GM12865 (cell line): ENCODE measurements at places on chromosomes 6 and 20.

- peak; percentile 18 for DNase-seq
Observed at GRCh38 chr6:128574402-128574801, 54.0 kb upstream of the PTPRK start.

DNA sequence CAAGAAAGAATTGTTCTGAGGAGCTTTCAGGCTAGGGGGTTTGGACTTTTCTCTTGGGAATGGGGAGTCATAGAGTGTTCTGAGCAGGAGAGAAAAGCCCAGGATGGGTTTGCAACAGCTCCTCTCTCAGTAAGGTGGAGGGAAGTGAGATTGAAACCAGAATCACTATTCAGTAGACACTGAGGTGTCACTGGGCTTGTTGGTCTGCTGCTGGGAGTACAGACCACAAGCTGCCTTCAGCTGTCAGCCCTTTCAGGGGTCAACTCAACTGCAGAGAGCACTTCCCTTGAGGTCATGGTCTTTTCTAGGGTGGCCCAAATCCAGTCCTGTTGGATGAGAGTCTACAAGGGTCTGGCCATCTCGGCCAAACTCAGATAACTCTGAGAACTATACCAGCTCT lies 12.9 kb upstream of the FOXA2 start:
- peak; percentile 53 for DNase-seq

- DNase-seq, result no peak
Observed at GRCh38 chr6:138856654-138857053, 60.8 kb downstream of the ECT2L start.

GRCh38 chr6:47196113-47196512 lies 113.6 kb downstream of the TNFRSF21 start:
- no peak for DNase-seq

- no peak for DNase-seq
Observed at GRCh38 chr6:138222901-138223546, 4.7 kb upstream of the PBOV1 start.

DNA sequence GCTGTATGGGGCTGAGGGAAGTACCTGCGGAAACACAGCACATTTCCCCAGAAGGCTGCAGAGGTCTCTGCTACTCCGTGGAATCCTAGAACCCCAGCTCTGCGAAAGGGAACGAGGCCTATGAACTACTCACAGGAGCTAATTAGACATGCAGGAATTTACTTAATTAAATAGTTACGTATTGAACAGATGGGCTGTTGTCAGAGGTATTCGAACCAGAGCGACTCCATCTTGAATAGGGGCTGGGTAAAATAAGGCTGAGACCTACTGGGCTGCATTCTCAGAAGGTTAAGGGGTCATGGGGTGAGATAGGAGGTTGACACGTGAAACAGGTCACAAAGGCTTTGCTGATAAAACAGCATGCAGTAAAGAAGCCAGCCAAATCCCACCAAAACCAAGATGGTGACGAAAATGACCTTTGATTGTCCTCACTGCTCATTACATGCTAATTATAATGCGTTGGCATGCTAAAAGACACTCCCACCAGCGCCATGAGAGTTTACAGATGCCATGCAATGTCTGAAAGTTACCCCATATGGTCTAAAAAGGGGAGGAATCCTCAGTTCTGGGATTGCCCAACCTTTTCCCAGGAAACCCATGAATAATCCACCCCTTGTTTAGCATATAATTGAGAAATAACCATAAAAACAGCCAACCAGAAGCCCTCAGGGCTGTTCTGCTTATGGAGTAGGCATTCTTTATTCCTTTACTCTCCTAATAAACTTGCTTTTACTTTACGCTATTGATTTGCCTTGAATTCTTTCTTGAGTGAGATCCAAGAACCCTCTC lies 14.7 kb upstream of the SSTR4 start:
- no peak for DNase-seq

DNA sequence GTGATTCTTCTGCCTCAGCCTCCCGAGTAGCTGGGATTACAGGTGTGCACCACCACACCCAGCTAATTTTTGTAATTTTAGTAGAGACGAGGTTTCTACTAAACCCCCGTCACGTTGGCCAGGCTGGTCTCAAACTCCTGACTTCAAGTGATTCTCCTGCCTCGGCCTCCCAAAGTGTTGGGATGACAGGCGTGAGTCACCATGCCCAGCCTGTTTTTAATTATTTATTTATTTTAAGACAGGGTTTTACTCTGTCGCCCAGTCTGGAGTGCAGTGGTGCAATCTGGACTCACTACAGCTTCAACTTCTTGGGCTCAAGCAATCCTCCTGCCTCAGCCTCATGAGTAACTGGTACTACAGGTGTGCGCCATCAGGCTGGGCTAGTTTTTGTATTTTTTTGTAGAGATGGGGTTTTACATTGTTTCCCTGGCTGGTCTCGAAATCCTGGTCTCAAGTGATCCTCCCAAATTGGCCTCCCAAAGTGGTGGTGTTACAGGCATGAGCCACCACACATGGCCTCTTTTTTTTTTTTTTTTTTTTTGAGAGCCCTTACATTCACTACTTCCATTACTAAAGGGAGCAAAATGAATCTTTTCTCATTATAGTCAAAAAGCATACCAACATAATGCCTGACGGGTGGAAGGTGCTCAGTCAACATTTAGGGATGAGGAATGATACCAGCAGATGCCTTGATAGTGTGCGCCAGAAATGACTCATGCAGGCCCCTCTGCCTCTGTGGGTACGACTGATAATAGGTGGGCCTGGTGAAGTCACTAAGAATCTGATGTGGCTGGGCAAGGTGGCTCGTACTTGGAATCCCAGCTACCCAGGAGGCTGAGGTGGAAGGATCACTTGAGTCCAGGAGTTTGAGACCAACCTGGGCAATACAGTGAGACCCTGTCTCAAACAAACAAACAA lies 17.8 kb upstream of the RALGAPB start:
- no peak for DNase-seq

- no peak for DNase-seq
Observed at GRCh38 chr20:25464501-25465242, 57.2 kb downstream of the GINS1 start.

DNA sequence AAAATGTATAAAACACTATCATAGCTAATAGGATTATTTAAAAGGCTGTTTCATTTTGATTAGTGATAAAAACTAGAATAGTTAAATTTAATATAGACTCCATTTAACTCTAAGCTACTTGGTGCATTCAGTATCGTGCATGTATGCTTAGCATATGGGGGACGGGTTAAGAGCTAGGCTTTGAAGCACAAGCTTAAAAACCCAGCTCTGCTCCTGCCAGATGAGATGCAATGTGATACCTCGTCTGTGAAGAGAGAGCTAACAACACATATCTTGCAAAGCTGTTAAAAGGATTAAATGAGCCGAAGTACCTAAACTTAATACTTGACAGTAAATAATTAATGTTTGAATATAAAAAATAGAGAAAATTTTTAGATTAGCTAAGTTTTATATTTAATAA lies 42.2 kb downstream of the DTNBP1 start:
- DNase-seq, result no peak

GRCh38 chr6:67431076-67431475 lies 1204.0 kb upstream of the ADGRB3 start:
- no peak for DNase-seq

DNA sequence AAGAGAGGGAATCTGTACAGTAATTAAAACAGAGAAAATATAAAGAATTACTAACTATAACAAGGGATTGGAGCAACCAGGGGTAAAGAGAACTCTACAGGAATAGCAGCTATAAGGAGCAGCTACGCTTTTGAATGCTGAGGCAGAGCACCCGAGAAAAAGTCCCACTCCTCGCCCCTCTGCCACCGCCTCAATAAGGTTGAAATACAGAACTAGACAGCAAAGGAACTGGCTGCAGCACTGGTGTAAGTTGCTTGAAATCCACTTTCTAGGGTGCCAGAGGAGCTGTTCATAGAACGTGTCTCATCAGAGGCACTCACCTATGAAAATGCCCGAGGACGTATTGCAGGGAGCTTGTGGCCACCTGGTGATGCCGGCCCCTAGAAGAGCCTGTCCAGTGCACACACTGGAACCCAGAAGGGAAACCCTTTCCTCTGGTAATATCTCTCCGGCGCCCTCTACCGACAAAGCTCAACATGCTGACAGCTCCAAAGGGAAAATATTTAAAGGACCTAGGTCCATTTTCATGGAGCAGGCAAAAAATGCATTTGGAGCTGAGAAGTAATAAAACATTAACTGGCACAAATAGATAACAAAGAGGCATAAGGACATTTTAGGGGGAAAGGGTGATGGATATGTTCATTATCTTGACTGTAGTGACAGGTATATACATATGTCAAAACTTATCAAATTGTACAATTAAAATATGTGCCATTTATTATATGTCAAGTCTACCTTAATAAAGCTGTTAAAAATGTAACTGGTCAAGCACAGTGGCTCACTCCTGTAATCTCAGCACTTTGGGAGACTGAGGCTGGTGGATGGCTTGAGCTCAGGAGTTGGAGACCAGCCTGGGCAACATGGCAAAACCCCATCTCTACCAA lies 137.4 kb upstream of the HDAC2 start:
- peak; percentile 66 for DNase-seq

- no peak for DNase-seq
Observed at GRCh38 chr6:169449221-169449620, 195.6 kb upstream of the THBS2 start.

DNA sequence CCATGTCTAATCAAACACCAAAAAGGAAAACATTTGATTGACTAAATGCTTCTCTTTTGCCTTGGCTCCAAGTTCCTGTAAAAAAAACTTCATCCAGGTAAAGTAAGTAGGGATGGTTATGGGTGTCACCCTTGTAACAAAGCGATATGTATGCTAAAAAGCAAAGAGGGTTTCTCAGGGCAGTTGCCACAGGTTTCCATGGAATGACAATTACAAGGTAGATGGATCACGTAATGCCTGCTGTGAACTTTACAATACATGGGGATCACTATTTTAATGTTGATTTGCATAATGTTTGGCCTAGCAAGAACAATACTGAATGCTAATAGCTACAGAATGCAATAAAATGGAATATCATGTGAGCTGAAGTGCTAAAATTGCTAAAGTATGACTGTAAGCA lies 2.9 kb upstream of the BMP2 start:
- no peak for DNase-seq

- DNase-seq, result no peak
Observed at GRCh38 chr6:93266116-93266817, 153.1 kb downstream of the EPHA7 start.

- no peak for DNase-seq
Observed at GRCh38 chr20:47419953-47420514, 63.5 kb upstream of the ZMYND8 start.

GRCh38 chr20:34982270-34983088 lies 26.8 kb downstream of the MYH7B start:
- no peak for DNase-seq

- peak; percentile 70 for DNase-seq
Observed at GRCh38 chr20:41306061-41306727, 11.3 kb downstream of the ZHX3 start.

DNA sequence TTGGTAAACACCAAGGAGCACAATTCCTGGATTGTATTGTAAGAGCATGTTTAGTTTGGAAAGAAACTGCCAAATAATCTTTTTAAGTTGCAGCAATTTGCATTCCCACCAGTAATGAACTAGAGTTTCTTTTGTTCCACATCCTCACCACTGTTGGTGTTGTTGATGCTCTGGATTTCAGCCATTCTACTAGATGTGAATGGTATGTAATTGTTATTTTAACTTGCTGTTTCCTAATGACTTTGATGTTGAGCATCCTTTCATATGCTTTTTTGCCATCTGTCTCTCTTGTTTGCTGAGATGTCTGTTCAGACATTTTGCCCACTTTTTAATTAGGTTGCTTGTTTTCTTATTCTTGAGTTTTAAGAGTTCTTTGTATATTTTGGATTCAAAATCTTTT lies 1654.1 kb downstream of the GRIK2 start:
- no peak for DNase-seq

DNA sequence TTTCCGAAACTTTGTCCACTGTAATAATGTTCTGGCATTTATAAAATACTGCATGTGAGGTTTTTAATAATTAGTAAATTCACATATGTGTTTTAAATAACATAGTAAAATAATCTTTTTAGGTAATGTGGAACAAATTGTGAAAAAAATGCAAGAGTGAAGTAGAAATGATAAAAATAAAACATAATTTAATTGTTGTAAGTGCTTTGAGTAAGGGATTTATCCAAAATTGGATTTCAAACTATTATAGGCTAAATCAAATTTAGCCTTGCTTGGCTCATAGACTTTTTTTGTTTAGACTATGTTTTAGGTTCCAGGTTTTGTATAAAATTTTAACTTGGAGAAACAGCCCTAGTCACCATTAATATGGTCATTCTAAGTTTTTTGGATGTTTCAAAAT lies 1029.5 kb downstream of the PHF3 start:
- DNase-seq, result no peak

GRCh38 chr6:157764178-157765068 lies 58.6 kb upstream of the SNX9 start:
- DNase-seq, result peak; percentile 89

GRCh38 chr20:58033026-58033536 lies 195.4 kb downstream of the ANKRD60 start:
- DNase-seq, result no peak

GRCh38 chr6:27250277-27251111 lies 3.0 kb downstream of the PRSS16 start:
- DNase-seq, result no peak

DNA sequence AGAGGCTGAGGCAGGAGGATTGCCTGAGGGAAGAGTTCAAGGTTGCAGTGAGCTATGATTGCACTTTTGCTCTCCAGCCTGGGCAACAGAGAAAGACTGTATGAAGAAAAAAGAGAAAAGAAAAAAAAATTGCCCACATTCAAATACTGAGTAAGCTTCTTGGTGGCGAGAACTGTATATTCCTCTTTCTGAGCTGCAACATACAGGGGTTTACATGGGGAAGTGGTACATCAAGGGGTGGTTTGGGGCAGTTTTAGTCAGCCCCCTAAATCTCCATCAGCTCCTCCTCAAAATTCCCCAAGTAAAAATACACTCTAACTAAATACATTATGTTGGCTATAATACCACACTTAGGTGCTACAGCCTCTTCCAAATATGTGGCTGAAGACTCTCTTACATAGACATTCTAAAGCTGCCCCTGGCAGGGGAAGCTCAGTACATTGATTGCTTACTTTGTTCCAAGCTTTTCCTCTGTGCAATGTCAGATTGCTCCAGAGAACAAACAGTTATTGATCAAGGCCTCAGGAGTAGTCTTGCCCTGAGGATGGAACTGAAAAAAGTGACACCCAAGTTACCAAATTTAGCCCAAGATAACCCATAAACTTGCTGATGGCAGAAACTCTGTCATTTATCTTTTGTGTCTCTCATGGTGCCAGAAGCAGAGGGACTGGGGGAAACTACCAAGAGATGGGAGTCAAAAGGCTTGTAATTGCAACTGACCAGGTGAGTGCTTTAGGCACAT lies 107.4 kb upstream of the RIPOR2 start:
- DNase-seq, result peak; percentile 46
